Stimulated activated CD4-positive, alpha-beta T cell treated with anti-CD3 and anti-CD28 coated beads, TNF-alpha, amount 100 ng/mL, for 24 hours (primary cell): ENCODE measurements at places on chromosomes 12 and 14.

DNA sequence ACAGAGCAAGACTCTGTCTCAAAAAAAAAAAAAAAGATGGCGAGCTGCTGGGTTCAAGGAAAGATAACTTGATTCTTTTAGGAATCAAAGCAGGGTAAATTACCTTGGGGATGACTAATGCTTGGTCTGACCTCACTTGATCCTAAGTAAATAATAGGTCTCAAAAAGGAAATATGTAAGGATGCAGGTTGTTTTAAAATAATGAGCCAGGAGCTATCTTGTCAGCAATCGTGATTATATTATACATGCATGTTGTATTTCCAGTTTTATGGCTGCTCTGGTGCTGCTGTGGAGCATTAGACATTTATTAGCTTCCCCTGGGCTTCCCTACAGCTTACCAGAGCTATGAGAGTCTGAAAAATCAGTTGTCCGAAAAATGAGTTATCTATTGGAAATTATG lies 2.6 kb downstream of the EIF2B2 start:
- DNase-seq, result no peak

GRCh38 chr12:67748743-67749040 lies 100.1 kb downstream of the DYRK2 start:
- no peak for DNase-seq

GRCh38 chr12:109827566-109828550 lies 5.3 kb downstream of the TRPV4 start:
- no peak for DNase-seq

- DNase-seq, result no peak
Measured at GRCh38 chr14:70398706-70399431, 18.0 kb downstream of the SYNJ2BP start.

DNA sequence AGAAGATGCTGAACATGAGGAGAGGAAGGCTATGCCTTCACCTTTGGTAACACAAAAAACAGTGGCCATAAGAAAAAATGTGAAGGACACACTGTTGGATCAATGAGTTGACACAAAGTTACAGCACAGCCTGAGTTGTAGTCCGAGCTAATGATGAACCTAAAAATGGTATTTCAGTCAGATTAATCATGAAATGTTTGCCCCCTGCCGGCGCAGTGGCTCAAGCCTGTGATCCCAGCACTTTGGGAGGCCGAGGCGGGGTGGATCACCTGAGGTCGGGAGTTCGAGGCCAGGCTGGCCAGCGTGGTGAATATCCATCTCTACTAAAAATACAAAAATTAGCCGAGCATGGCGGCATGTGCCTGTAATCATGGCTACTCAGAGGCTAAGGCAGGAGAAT lies 1.3 kb upstream of the CAPRIN2 start:
- DNase-seq, result no peak
